ENCODE measurements at places on chromosomes 16 and 17.

DNA sequence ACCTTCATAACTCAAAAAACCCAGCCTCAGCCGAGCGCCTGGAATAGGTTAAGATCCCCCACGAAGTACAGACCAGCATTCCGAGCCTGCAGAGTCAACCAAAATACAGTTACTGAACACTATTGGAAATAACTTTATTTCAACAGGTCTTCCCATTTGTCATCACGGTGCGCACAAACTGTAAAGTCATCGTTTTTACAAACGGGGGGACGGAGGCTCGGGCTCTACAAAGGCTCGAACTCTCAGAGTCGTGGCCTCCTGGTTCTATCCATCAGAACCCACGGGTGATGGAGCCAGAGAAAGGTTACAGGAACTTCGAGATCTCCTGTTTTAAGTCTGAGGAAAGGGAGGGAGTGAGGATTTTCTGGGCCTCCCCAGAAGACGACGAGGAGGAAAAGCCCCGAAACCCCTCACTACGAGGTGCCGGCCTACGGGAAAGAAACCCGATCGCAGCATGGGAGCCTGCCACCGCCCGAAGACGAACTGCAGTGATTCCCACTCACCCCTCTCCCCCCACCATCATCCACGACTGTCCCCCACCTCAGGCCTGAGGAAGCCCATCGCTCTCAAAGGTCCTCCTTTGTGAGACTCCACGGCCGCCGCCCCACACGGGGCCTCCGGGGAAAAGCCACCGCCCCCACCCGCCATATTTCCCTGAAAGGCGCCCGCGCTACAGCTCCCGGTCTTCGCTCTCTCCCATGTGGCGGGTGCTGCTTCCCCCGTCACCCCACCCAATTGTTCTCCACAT, 917 bp downstream of the YWHAE start:
- no peak for DNase-seq

DNA sequence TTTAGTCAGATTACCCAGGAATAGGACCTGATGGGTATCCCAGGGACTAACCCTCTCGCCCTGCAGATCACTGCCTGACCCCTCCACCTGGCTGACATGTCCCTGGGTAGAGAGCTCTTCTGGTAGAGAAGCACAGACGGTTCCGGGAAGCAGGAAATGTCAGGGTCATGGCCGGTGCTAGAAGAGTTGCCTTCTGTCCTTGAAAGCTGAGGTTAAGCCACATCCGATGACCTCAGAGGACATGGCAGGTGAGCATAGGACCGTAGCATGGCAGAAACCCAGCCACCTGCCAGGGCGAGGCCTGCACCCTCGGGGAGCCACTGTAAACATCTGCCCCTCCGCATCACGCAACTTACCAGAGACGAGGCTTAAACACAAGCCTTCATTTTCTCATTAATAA, 483.7 kb downstream of the SOX9 start:
- no peak for DNase-seq

DNA sequence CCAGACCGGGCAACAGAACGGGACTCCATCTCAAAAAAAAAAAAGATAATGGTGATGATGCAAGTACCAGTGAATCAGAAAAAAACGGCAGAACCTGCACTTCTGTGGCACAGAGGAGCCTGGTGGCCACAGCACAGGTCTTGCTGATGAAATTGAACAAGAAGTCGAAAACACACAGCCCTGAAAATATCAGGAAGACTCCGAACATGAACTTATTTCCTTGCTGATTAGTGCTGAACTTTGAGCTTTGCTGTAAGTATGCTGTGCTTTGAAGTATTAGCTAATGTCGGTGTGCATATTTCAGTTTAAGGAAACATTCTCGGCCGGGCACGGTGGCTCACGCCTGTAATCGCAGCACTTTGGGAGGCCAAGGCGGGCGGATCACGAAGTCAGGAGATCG, 10.9 kb upstream of the MYO15B start:
- DNase-seq, result no peak

DNA sequence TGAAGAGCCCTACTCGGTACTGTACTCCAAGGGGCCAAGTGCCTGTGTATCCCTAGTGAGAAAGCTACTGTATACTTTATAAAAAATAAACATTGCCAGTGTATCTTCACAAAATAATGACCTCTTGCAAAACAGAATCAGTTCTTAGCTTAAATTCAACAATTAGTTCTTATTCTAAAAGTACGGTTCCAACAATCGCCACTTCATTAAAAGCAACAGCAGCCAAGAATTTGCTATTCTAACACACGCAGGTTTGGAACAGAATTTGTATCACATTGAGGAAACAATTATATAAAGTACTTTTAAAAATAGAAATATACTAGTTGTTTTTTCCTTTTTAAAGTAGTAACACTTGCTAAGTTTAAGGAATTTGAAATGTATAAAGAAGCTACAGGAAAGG, 48.5 kb downstream of the CEP95 start:
- DNase-seq, result no peak

DNA sequence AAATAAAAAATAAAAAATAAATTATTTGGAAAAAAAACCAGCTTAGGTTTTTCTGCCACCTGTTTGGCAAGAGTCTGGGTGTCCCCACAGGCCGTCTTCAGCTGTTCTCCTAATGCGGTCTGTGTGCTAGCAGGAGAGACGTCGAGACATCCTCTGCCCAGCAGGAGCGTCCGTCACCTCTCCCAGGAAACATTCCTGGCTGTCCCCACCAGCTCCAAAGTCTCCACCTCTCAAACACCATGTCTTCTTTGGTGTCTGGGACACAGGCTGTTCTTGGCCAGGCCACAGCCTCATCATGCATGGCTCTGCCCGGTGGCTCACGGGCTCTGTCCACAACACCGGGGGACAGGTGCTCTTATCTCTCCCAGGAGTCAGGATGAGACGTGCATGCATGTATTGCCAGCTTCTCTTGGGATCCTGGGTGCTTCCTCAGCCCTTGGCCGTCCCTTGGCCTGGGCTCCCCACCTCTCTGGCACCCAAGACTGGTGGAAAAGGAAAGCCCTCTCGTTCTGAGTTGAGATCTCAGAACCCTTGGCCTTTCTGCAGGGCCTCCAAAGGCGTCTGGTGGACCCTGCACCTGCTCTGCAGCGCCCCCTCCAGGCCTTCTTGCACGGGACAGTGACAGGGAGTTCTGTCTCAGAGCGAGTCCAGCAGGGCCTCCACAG, 84.9 kb upstream of the CBX4 start:
- peak; percentile 45 for DNase-seq

- no peak for DNase-seq
These were observed 25.5 kb upstream of the METRNL start for GRCh38 chr17:83053739-83054451.

DNA sequence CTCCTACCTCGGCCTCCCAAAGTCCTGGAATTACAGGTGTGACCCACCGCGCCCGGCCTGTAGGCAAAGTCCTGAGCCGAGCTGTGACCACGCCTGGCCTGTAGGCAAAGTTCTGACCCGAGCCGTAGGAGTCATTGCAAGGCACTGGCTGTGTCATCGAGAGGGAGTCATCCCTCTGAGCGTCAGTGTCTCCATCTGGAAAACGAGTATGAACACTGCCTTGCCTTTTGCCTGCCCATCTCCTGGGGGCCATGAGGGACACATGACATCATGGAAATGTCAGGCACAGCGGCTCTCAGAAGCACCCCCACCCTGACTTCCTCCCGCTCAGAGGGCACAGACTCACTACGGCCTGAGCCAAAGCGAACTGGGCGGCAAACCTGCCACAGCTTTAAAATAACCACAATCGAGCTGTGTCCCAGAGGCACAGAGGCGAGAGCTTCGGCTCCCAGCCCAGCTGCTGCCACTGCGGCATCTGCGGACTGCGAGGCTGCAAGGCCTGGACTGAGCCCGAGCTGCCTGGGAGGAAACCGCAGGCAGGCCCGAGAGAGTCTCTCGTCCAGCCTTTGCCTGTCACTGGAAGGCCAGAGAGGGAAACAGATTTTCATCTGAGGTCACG, 50.8 kb downstream of the RPH3AL start:
- no peak for DNase-seq

DNA sequence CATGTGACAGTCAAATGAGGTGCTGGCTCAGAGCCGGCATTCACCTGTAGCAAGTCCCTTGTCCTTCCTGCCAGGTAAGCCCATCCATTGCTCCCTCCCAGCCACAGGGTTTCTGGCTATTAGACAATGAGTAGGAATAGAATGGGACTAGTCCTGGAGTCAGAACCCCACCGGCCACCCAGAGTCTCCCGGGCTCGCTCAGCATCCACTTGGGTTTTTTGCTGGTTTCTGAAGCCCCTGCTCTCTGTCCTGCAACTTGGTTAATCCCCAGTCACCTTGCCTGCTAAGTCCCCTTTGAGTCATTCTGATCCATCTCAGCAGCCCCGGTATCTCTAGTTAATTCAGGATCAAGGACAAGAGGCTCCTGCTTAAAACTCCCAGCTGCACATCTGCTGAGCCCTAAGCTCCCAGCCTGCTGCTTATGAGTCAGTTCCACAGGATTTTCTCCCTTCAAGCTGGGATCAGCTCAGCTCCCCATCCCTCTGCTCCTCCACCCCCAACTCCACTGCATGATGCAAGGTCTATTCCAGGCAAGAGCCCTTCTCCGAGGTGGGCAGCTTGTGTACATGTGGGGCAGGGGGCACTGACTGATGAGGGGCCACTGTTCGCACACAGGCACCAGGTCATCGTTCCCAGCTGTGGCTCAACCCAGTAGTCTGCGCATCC, 19.9 kb upstream of the MRPS23 start:
- DNase-seq, result no peak

- no peak for DNase-seq
These were observed 46.1 kb upstream of the RPL38 start for GRCh38 chr17:74157366-74157765.

- no peak for DNase-seq
These were observed 6.0 kb upstream of the RHBDL3 start for GRCh38 chr17:32259586-32259985.

DNA sequence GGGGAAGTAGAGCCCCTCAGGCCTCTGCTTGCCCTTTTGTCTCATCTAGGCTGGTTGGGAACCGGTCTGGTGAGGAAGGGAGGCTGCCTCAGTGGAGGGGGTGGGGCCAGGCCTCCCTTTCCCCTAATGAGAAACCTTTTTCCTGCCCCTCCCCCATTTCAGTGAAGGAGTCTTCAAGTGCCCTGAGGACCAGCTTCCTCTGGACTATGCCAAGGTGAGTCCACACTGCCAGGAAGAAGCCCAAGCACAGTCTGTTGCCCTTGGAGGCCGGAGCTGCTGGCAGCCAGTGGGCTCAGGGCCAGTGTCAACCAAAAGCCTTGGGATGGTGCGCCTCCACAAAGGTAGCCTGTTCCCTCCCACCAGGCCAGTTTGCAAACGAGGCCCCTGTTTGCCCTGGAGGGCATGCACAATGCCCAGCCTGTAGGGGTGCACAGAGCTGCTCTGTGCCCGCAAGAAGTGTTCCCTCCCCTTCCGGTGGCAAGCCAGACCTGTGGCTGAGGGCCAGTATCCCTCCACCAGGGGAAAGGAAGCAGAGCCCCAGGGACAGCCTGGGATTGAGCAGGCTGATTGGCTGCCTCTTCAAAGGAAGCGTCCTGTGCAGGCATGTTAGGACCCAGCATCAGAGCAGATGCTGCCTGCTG, 3.4 kb downstream of the TRAF4 start:
- peak; percentile 66 for DNase-seq

GRCh38 chr16:85664580-85665372, 24.0 kb downstream of the GINS2 start:
- DNase-seq, result no peak

DNA sequence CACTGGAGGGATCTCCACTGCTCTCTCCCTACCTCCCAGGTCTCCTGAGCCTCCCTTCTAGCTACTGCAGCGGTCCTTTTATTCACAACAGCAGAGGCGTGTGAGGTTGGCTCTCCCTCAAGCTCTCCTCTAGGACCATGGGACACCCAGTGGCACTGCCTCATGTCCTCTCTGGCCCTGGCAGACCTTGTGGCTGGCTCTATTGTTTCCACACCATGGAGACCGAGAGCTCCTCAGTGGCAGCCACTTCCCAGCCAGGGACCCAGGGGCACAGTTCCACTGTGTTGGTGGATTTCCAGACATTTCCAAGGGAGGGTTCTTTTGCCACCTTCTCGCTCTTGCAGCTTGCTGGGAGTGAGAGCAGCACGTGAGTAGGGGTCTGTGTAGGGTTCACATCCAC, 204.9 kb downstream of the AXIN2 start:
- DNase-seq, result no peak

DNA sequence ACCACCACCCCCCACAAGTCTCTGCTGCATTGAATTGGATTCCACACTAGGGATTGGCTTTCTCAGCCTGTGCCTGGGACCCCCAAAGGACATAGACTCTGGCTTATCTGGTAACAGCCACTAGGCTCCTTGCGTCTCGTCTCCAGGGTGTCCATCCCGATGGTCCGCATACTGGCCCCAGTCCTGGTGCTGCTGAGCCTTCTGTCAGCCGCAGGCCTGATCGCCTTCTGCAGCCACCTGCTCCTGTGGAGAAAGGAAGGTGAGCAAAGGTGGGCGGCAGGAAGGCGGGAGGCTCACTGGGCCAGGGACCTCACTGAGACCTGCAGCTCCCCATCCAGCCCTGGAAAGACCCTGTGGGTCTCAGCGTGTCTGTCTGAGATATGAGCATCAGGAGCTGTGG, 8.1 kb downstream of the CD300LG start:
- no peak for DNase-seq

DNA sequence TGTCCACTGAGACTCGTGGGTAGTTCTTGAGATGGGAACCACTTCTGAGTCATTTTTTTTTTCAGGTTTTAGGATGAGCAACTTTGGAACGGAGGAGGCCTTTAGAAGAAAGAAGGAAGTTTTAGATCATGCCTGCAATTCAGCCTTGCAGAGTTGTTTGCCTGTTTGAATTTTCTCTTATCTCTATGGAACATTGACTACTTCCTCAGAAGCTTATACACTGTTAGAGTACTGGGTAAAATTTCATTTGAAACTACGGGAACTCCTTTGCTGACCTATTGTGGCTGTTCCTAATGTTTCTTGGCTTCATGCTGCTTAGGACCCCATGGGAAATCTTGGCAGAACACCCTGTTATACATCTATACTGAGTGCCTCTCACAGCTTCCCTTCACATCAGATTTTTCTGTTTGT, 70.8 kb downstream of the MAP2K6 start:
- no peak for DNase-seq

DNA sequence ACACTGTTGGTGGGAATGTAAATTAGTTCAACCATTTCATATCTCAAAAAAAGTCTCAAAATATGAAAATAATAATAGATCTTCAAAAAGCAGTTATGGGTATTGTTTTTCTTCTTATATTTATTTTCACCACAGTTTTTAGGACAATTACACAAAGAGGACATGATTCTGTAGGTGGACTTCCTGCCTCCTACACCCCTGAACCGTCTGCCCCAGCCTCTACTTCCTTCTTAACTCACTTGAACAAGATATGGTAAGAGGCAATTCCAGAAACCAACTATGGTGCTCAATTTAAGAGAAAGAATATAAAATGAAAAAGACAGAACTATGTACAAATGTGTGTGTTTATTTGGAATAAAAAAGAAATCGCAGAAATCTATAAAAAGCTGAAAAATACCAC, 74.1 kb upstream of the MON1B start:
- no peak for DNase-seq

GRCh38 chr17:81543339-81543675, 8.8 kb downstream of the FAAP100 start:
- no peak for DNase-seq
